Anterior cingulate cortex (tissue), 58 donors: ENCODE measurements at places on chromosomes 1 and 21.

GRCh38 chr1:73065339-73066041 is 783.2 kb upstream of the NEGR1 start:
- no peak for DNase-seq

- DNase-seq, result no peak
Measured at GRCh38 chr1:8649027-8649426, 168.4 kb downstream of the RERE start.

DNA sequence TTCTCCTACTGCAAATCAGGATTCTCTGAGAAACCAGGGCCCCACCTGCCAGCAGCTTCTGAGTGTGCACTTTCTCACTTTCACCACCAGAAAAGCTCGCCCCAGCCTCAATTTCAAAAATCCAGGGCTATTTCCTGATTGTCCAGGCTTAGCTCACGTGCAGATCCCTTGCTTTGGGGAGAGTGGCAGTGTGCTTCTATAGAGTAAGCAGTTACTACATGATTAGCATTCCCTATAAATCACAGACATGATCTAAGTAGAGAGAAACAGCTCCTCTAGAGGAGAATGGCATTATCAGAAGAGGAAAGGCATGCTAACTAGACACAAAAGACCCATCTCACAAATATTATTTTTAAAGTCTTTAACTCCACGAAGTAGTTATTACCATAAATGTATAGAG is 456.0 kb upstream of the PKN2 start:
- no peak for DNase-seq

GRCh38 chr21:42213082-42213774 is 5.7 kb upstream of the ABCG1 start:
- DNase-seq, result no peak

- DNase-seq, result no peak
Measured at GRCh38 chr1:19313636-19313959, 1.5 kb downstream of the SLC66A1 start.

DNA sequence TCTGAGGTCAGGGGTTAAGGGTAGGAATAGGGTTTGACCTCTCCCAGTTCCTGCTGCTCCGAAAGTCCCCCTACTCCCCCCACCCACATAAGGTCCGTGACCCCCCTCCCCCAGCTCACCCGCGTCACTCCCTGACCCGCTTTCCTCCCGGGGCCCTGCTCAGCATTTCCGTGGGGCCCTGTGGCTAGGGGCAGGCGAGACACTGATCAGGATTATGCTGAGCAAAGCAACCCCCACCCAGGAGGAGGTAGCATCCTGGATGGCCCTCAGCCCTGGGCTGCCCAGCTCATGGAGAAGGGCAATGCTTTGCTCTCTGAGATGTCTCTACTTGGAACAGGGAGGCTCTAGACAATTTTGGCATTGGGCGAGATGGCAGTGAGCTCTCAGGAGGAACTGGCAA is 3.7 kb downstream of the RORC start:
- DNase-seq, result no peak

- no peak for DNase-seq
Measured at GRCh38 chr1:215583185-215583749, 16.2 kb downstream of the KCTD3 start.

DNA sequence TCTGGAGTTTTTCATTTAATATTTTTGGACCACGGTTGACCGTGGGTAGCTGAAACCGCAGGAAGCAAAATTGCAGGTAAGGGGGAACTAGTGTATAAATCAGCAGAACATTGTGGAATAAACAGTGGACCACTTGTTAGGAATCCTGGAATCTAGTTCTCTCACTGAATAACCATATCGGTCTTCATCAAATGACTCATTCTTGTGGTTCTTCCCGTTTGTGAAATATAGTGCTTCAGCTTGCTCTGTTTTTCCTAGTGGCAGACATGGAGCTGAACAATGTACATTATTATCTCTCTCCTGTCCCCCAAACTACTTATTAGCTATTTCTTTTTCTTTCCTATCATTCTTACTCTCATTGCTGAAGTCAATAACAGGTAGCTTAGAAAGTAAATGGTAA is 61.9 kb downstream of the HSPA13 start:
- DNase-seq, result no peak

- DNase-seq, result no peak
Measured at GRCh38 chr1:6510493-6510892, 19.0 kb upstream of the PLEKHG5 start.

GRCh38 chr1:31297277-31298247 is 730 bp downstream of the ZCCHC17 start:
- DNase-seq, result no peak

DNA sequence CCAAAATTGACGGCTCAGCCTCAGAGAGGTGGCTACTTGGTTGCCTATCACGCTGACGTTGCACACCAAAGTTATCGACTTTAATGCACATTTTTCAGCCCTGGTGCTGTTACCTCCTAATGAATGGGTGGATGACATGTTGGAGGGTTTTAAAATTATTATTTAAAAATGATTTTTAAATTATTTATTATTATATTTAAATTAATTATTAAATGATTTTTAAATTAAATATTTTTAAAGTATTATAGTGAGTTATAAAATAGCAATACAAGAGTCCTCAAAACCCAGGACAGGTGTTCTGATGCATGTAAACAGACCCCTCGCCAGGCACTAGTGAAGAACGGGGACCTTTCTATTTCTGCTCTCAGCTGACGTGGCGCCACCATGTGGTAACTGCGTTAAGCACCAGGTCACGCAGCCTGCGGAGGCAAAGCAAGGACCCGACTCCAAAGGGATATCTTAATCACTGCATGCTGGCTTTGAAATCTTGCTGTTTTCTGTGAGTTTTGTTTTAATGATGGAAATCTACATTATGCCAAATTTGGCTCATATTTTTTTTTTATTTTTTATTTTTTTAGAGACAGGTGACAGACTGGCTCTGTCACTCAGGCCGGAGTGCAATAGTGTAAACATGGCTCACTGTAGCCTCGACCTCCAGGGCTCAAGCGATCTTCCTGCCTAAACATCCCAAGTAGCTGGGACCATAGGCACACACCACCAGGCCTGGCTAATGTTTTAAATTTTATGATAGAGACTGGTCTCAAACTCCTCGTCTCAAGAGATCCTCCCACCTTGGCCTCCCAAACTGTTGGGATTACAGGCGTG is 22.6 kb downstream of the CASP9 start:
- no peak for DNase-seq

DNA sequence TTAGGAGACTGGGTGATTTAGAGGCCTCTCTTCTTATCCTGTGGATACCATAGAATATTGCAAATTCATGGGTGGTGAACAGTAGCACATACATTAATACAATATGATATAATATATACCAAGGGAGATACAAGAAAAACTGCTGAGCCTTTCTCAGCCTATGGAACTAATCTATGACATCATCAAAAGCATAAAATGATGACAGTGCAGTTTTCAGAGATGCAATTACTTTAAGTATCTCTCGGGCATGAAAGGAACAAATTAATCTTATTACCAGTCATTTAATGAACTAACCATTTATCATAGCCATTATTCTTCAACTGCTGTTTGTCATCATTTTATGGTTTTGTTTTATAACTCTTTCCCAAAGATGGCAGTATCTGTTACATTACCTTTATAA is 3.5 kb downstream of the CHODL start:
- no peak for DNase-seq

- DNase-seq, result no peak
Measured at GRCh38 chr1:19032701-19033514, 76.4 kb upstream of the IFFO2 start.

GRCh38 chr1:214331827-214332423 is 51.0 kb downstream of the SMYD2 start:
- no peak for DNase-seq

GRCh38 chr1:3067671-3068563 is 1.1 kb upstream of the PRDM16 start:
- no peak for DNase-seq

GRCh38 chr1:110515891-110516290 is 3.1 kb downstream of the KCNA10 start:
- no peak for DNase-seq

DNA sequence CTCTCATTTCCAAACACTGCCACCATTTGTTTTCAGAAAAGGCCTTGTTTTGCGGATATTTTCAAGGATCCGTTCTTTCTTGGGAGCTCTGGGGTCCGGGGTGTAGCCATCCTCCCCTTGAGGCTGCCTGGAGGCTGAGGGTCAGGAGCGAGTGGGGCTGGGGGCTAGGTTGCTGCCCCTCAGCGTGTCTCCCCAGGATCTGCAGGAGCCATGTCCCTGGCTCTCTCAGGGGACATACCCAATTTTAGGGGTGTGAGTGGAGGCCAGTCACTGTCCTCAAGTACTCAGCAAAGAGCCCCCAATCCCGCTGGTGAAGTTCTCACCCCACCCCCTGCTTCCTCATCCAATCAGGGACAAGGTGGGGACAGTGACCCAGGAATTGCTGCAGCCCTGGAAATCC is 15.0 kb upstream of the PRDM16 start:
- no peak for DNase-seq

DNA sequence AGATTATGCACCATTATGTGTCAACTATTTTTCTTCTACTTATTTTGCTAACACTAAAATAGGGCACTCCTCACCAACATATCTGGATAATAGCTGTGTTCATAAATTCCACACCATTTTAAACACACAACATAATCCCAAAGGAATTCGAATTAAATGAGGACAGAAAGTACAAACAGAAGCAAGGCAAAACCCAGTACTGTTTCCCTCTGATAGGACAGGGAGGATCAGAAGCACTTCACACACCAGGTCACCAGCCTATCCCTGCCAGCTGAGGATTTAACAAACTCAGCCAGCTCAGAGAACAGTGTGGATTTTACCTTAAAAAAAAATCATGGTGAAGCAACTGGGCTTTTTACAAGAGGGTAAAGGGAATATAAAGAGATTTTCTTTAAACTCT is 20.0 kb downstream of the CRYZ start:
- DNase-seq, result no peak

DNA sequence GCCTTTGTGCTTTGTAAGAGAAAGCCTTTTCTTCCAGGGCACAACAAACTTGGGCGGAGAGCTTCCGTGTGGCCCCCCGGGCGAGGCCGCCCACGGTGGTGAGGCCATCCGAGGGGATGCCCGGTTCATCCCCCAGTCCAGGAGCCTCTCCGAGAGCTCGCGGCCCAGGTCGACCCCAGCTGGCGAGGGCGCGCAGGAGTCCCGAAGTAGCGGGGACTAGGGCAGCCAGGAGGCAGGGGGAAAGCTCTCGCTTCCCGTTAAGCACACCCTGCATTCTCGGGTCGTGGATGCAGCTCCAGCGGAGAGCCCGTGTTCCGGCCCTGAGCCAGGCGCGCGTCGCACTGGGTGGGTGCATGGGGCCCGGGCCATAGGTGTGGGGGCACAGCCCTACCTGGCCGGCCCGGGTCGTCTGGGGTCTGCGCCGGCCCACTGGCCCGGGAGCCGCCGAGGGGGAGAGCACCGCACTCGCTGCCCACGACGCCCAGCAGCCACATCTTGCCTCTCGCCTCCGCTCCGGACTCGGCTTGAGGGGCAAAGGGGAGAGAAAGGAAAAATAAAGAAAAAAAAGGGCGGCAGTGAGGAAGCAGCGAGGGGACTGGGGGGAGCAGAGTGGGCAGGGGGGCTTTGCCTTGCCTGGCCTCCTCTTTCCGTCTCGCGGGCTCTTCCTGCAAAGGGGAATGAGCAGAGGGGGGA is 1.8 kb downstream of the RNF220 start:
- no peak for DNase-seq

GRCh38 chr1:81801651-81802456 is 1.1 kb downstream of the ADGRL2 start:
- DNase-seq, result peak; percentile 12

- no peak for DNase-seq
Measured at GRCh38 chr1:114298008-114298407, 144.3 kb upstream of the SYT6 start.

- no peak for DNase-seq
Measured at GRCh38 chr1:200653022-200653462, 16.7 kb downstream of the DDX59 start.

DNA sequence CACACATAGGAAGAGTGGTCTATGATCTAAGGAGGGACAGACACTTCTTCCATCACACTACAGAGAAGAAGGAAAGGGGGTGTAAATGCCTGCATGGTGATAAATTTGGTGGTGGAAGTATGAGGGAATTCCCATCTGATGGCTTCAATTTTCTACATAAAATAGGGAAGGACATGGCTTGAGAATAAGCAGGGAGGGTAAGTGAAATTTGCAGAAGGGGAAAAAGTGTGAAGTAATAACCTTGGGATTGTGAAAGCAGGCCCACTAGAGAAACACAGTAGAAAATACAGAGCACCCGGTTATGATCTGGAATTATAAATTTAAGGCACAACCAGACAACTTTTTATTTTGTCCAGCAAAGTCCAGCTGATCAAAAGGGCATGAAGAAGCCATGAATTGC is 22.7 kb upstream of the HIVEP3 start:
- DNase-seq, result no peak

- DNase-seq, result no peak
Measured at GRCh38 chr1:60636946-60637345, 445.4 kb upstream of the NFIA start.

DNA sequence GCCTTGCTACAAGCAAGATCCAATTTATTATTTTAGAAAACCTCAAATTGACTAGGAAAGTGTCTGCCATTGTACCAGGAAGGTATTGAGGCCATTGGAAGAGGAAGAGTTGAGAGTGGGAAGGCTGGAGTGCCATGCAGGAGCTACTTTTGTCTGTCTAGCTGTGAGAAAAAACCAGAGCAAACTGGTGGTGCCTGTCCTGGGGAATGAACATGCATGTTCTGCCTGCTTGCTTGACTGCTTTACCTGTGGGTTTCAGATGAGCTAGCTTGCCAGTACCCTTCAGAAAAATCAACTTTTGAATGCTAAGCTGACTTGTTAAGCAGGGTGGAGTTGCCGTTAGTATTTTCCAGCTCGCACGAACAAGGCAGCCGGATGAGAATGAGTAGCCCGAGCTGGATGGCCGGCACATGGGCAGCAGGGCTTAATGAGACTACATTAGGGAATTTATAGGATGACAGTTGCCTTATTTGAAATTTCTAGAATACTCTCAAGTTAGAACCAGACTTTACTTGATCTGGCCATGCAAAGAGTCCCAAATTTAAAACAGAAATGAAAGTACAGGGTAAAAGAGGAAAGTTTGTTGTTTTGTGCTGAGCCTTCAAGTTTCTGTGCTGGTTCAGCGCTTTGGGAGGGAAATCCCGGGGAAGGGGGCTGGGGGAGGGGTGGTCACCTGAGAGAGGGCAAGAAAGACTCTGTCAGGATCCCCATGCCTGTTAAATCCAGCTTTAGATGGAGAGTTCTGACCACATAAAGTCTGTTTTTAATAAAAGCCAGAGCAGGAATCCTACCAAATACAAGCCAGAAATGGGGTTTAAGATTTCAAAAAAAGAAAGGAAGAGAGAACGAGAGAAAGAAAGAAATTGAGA is 29.6 kb upstream of the C1orf105 start:
- DNase-seq, result no peak

GRCh38 chr1:200925831-200926230 is 31.1 kb downstream of the INAVA start:
- no peak for DNase-seq

- no peak for DNase-seq
Measured at GRCh38 chr1:172054172-172054571, 212.9 kb downstream of the DNM3 start.

GRCh38 chr1:91075233-91076135 is 53.6 kb upstream of the ZNF644 start:
- no peak for DNase-seq
